NCI-H1105 (cell line): ENCODE measurements at places on chromosomes 3 and 15.

- no peak for DNase-seq
Measured at GRCh38 chr15:101187820-101188636, 63.8 kb downstream of the CHSY1 start.

GRCh38 chr15:64019764-64020163, 26.5 kb downstream of the DAPK2 start:
- DNase-seq: no peak

- DNase-seq: no peak
Measured at GRCh38 chr3:168121184-168122017, 25.7 kb upstream of the GOLIM4 start.

GRCh38 chr3:113648524-113648923, 47.9 kb downstream of the USF3 start:
- DNase-seq: no peak

GRCh38 chr15:96716075-96716474, 385.6 kb downstream of the NR2F2 start:
- no peak for DNase-seq

GRCh38 chr15:43881944-43882343, 55.1 kb downstream of the WDR76 start:
- no peak for DNase-seq

DNA sequence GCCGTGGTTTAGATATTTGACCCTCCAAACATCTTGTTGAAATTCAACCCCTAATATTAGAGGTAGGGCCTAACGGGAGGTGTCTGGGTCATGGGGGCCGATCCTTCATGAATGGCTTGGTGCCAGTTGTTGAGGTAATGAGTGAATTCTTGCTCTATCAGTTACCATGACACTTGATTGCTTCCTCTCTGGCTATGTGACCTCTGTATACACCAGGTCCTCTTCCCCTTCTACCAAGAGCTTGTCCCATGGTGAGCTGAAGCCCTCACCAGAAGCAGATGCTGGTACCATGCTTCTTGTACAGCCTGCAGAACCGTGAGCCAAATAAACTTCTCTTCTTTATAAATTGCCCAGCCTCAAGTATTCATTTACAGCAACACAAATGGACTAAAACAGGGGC, 41.8 kb upstream of the TIPARP start:
- no peak for DNase-seq

DNA sequence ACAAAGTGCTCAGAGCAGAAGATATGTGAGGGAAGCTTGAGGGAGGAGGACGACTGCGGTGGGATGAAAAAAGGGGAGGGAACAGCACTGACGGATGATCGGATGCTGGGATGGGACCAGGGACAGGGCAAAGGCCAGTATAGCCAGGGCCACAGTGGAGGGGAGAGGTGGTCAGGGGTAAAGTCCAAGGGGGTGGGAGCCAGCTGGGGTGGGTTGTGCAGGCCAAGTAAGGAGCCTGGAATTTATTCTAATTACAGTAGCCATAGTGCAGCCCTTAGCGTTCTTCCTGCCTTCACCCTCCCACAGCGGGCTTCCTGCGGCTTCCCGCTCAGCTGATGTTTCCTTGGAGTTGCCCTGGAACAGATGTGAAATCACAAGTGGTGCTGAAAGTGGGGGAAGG, 7.6 kb upstream of the APEH start:
- no peak for DNase-seq

- no peak for DNase-seq
Measured at GRCh38 chr3:172464306-172464705, 16.1 kb upstream of the GHSR start.

DNA sequence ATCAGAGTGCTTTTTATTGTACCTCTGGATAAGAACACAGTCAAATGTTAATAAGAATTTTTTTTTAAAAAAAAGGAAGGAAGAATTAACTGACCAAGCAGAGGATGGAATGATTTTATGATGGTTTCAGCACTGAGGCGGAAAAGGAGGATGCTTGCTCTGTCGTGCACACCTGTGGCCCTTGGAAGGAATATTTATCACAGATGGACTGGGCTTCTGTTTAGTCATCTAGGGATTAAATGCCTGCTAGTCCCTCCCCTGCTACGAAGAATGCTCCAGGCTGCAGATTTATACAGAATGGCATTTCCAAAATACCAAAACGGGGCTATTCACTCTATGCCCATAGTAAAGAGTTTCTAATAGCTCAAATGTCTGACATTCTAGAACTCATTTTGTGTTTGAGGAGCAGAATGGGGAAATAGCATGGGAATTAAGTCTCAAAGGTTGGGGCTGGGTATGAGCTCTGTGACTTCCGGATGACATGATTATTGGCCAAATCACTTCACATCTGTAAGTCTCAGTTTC, 92.8 kb upstream of the BCL6 start:
- no peak for DNase-seq

DNA sequence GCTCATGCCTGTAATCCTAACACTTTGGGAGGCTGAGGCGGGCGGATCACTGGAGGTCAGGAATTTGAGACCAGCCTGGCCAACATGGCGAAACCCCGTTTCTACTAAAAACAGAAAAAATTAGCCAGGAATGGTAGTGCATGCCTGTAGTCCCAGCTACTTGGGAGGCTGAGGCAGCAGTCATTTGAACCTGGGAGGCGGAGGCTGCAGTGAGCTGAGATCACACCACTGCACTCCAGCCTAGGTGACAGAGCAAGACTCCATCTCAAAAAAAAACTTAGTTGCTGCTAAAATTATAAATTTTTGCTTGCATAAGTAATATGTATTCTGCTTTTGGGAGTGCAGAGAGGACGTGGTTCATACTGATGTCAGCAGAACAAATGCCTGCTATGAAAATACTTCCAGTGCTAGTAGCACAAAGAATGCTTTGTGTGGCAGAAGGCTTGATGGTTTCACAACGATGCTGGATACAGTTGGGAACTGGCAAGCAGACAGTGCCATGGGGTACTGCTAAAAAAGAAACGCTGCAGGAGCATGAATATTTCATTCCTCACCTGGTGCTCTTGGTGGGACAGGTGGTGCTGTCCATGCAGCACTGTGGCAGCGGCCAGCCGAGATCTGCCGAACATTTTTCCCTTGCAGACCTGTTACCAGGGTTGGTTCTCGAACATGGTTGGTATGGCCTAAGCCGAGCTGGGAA, 31.1 kb downstream of the FBXL22 start:
- DNase-seq: no peak

- peak; percentile 14 for DNase-seq
Measured at GRCh38 chr3:107753494-107753893, 230.7 kb downstream of the BBX start.

GRCh38 chr15:39888809-39889208, 31.3 kb downstream of the GPR176 start:
- DNase-seq: no peak

DNA sequence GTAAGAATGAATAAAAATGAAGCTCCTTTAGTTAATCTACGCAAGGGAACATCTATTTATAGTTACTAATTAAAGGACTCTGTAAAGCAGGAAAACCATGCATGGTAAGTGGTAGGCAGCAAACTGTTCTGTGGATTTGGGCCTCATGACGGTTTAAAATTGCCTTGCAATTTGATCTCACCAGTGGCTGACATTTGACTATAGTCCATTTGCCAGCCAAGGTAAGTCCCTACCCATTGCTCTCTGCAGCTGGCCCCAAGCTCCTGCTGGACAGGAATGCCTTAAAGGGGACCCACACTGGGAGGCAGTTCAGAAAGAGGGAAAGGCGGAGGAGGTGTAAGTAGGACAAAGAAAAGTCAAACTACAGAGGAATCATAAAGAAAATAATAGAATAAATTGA, 203.3 kb downstream of the PLCL2 start:
- DNase-seq: no peak

- no peak for DNase-seq
Measured at GRCh38 chr3:170558427-170558826, 27.4 kb downstream of the SLC7A14 start.
